Fibroblast of skin of abdomen (primary cell): ENCODE measurements at places on chromosomes 2 and 18.
A peak's percentile ranks its signal among the peaks of the same experiment; 100 is the strongest.

- peak; percentile 93 for DNase-seq
These were observed 590.8 kb upstream of the CDH2 start for GRCh38 chr18:28767727-28768211.

DNA sequence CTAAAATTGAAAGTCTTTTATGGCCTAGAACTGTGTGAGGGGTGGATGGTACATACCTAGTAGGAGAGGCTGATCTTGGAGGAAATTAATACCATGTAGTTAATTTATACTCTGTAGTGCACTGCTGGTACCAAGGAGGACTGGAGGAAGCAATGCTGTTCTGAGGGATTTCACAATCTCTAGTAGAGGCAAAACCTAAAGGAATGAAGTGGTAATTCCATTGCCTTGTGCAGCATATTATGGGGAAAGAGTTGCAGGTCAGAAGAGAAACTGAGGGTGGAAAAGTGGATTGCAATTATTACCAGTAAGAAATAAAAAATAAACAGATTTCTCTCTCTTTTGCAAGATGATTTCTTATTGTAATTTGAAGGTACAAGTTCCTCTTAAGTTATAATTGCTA, 2.2 kb downstream of the ABI2 start:
- peak; percentile 46 for DNase-seq

DNA sequence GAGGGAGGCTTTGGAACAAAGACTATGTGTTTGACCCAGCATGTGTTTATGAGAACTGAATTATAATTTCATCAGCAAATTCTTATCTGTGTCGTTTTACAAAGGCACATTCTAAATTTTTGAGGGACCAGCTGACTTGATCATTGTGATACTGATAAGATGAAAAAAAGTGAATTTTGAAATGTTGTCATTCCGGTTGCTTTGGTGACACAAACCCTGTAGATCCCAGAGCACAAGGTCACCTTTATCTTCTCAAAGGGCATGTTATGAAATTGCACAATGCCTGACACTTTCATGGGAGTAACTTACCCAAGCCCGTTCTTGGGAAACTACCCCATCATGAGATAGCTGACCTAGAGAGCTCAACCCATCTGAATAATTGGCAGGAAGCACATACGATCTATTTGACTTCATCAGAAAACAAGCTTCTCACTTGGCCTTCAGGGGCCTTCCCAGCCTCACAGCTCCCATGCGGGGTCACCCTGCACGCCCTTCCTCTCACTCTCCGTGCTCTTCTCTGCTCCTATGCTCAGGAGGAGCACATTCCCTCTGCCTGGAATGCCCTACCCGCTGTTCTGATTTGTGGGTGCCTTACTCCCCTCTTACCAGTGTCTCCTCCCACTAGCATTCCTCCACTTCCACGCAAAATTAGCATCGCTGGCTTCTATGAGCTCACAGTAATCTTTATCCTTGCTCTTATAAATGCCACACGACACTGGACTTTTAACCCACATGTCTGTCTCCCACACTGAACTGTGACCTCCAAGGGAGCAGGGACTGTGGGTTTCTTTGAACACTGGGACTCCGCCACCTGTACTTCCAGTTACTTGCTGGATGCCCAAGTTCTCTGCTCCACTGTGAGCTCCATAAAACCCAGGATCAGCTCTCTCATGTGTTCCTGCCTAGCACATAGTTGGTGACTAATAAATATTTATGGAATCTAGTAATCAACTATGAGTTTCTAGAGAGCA, 555.8 kb upstream of the ID2 start:
- DNase-seq: peak; percentile 44

- no peak for DNase-seq
These were observed 8.1 kb upstream of the HES6 start for GRCh38 chr2:238247841-238248453.

DNA sequence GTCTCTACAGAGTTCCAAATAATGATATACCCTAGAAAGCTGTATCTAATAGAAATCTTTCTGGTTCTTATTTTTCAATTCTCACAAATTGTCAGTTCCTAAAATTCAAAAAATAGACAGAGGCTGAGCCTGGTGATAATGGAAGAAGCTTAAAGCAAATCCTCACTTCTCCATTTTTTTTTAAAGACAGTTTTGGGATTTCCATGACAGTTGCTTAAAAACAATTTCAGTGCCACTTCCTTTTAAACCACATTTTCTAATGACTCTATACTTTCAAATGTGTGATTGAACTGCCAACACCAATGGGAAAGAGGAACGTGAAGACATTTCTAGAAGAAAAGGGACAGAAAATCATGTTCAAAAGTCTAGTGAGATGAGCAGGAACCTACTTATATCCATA, 4.0 kb downstream of the GKN2 start:
- no peak for DNase-seq

DNA sequence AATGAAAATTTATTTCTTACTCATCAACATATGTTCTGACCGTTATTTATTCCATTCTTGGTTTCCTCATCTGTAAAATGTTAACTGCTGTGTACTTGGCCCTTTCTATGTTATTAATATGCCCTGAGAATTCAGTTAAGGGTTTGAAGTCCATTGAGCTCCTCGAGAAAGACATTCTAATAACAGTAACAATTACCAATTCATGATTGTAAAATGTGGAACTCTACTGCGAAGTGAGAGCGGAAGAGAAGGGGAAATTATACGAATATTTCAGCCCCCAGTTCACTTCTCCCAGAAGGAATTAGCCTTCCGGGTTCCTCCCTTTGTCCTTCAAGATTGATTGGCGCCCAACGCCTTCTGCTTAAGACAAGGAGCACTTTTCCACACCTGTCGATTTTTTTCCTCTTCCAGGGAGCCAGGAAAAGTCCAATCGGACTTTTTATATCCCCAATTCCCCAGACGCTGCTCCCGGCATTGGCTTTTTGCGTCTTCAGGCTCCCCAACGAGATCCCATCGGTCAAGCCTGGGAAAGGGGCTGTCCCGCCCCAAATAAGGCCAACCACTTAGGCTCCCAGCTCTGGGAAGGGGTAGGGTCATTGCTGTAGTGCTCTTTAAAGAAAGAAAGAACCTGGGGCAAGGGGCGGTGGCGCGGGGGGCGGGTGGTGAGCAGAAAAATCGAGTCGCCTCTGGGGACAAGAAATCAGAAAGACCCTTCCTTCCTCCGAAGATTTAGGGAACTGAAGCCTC, 1.6 kb downstream of the DSC2 start:
- DNase-seq: no peak

- peak; percentile 60 for DNase-seq
These were observed 45.5 kb upstream of the SCN7A start for GRCh38 chr2:166539340-166540162.

- DNase-seq: no peak
These were observed 5.6 kb downstream of the KCNE4 start for GRCh38 chr2:223057569-223057968.

DNA sequence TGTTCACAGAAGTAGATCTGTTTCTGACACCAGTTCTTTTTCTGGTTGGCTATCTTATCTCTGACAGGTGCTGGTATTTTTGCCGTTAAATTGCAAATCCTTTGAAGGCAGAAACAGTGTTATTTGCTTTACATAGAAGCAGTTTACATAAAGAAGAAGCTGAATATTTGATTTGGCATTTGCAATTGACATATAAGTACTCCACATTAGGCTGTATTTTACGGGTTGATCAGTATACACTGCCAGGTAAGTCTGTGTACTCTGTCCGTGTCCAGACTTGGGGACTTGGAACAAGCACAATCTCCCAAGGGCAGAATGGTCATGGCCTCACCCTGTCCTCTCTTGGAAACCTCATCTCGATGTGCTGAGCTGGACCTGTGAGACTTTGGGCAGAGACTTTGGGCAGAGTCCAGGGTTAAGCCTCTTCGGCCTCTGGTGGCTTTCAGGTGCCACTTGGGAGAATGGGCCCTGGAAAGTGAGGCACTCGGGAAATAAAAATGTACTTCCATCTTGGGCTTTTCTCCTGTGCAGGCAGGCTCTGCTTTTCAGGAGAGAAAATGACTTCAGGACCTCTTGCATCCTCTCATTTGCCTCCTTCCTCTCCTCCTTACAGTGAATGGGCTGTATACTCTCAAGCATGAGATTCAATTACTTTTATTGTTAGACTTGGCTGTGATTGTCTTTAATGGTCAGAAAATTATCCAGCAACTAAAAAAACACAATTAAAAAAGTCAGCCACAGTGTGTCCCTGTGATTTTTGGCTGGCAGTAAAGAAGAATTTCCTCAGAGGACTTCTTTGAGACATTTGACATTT, 108.5 kb downstream of the RAPGEF4 start:
- no peak for DNase-seq
